ENCODE measurements at places on chromosomes 16 and 17.

DNA sequence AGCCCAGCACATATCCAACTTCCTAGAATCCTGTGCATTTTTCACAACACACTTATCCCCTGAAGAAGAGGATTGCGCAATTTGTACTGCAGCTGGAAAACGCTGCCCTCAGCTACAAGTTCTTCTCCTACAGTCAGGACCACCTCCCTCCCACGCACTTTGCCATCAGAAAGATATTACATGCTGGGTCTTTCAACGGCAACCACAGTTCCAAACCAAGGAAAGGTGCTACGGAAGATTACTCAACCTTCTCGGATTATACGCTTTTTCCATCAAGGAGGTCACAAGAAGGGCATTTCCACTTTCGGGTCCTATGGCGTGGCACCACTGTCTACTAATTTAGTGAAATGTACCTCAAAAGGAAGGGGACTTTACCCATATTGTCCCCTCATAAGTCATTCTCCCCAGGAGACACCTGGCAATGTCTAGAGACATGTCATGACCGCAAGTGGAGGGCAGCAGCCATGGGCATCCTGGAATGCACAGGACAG is 35.2 kb downstream of the USP7 start:
- no peak for DNase-seq

- no peak for DNase-seq
Measured at GRCh38 chr16:79026117-79026516, 574.4 kb downstream of the MAF start.

GRCh38 chr16:30996985-30997724 is 12.1 kb downstream of the HSD3B7 start:
- DNase-seq = peak; percentile 54

DNA sequence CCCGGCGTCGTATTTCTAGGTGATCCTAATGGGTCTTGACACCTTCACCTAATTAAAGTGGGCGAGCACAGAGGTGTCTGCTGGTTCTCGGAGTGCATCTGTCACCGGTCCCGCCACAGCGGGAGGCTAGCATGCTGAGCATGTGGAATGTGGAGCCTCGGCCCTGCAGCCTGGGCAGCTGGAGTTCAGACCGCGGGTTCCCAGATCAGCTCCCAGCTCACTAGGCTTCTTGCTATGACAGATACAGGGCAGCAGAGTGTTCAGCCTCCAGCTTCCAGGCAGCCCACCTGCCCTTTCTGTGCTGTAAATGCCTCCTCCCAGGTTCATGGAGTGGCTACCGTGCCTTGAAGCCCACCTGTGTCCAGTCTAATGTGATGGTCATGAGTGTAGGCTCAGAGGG is 166.7 kb downstream of the CPPED1 start:
- DNase-seq = no peak

- no peak for DNase-seq
Measured at GRCh38 chr17:28227316-28228108, 91.5 kb upstream of the TMEM97 start.

DNA sequence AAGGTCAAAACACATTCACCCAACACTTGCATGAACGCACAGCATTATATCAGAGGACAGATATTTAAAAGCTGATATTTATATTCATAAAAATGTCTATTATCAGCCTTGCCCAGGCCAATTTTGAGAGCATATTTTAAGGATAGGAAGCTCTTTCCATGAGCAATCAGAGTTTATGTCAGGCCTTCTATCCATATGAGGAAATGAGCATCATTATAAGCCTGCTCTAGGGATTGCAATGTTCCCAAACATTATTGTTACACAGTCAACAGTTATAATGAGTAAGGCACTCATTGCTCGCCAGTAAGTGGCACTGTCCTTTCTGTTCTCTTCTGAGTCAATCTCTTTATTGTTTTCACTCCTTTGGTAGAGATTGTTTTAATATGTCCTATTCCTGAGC is 37.7 kb upstream of the DYNLRB2 start:
- DNase-seq = no peak

- DNase-seq = peak; percentile 53
Measured at GRCh38 chr16:30092373-30093010, 768 bp upstream of the TBX6 start.

- DNase-seq = no peak
Measured at GRCh38 chr17:12709063-12709462, 43.4 kb downstream of the MYOCD start.

DNA sequence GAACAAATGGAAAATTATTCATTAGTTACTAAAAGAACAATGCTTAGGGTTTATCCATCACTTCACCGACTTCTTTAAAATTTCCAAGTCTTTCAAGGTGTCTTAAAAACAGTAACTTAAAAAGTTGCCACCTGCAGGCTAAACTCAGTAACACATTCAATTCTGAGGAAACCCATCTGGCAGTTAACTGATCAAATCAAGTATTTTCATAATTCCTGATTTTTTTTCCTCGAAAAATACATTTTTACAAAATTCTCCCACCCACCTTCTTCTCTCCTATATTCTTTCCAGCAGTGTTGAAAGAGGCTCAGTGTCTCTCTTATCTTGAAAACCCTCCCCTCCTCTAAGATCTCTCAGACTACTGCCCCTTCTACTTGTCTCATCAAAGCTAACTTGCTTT is 29.9 kb downstream of the PARN start:
- no peak for DNase-seq

GRCh38 chr17:5396612-5397011 is 22.9 kb downstream of the NUP88 start:
- DNase-seq = no peak

GRCh38 chr16:56075732-56076388 is 115.4 kb upstream of the GNAO1 start:
- DNase-seq = no peak

DNA sequence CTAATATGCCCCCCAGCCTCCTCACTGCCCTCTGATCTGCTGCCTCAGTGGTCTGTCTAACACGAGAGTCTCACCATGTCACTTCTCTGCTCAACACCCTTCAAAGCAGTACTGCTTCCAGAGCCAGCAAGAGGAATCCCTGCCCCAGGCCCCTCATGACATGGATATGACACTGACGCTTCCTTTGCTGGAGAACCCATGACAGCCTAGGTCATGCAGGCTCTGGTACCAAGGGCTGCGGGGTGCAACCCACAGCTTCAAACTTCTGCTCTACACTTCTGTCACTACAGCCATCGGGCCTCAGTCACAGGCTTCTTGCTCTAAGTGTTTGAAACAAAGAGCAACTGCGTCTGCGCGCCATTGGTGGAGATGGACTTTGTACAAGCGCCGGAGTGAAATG is 32.6 kb upstream of the DLX4 start:
- no peak for DNase-seq

- no peak for DNase-seq
Measured at GRCh38 chr16:83623892-83624291, 183.9 kb upstream of the HSBP1 start.

DNA sequence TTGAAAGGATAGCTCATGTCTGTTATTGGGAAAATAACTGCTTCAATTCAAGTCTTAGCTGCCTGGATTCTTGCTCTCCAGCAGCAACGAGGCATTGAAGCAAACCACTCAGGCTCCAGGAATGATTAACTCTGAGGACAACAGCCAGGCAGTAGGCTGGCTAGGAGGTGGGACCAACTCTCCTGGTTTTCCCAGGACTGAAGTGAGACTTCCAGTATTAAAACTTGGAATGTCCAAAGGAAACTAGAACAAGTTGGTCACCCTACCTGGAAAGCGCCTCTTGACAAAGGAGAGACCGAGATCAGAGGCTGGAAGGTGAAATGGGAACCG is 100.7 kb downstream of the SALL1 start:
- DNase-seq = no peak

DNA sequence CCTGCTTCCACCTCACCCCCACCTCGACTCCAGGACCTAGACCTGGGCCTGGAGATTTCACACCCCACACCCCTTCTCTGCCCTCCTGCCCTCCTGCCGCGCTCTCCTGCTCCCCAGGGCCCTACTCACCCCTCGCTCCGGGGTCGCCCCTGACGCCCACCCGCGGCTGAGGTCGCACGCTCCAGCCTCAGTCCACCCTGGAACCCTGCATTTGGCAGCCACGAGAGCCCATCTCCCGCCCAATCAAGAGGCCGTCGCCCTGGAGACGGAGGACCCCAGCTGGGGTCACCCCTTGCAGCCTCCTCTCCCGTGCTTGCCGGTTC is 16.1 kb downstream of the TLE7 start:
- no peak for DNase-seq

DNA sequence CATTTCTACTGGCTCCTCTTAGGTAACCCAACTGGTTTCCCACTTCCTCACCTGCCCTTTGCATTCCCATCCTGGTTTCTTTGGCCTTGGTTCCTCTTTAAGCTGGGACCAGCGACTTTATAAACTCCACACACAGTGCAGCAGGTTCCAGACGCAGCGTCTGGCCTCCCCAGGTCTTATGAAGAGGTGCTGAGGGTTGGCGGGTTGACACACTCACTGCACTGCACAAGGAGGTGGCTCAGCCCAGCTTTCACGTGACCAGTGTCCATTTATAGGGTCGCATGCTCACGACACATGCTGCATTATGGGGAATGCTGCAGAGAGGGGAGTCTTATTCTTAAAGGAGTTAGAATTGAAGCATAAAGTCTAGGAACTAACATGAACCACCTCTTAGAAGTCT is 70.8 kb downstream of the ZFHX3 start:
- no peak for DNase-seq

DNA sequence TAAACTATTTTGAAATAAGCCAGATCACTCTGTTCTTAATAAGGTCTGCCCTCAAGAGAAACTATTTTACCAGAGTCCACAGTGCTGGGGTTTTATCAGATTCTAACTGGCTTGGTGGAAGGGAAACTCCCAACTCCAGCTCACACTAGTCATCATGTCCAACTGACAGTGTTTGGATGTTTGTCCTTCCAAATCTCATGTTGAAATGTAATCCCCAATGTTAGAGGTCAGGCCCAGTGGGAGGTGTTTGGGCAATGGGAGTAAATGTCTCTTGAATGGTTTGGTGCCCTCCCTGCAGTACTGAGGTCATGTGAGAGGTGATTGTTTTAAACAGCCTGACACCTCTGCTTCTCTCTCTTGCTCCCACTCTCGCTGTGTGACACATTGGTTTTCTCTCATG is 1301.0 kb upstream of the CDH8 start:
- no peak for DNase-seq

DNA sequence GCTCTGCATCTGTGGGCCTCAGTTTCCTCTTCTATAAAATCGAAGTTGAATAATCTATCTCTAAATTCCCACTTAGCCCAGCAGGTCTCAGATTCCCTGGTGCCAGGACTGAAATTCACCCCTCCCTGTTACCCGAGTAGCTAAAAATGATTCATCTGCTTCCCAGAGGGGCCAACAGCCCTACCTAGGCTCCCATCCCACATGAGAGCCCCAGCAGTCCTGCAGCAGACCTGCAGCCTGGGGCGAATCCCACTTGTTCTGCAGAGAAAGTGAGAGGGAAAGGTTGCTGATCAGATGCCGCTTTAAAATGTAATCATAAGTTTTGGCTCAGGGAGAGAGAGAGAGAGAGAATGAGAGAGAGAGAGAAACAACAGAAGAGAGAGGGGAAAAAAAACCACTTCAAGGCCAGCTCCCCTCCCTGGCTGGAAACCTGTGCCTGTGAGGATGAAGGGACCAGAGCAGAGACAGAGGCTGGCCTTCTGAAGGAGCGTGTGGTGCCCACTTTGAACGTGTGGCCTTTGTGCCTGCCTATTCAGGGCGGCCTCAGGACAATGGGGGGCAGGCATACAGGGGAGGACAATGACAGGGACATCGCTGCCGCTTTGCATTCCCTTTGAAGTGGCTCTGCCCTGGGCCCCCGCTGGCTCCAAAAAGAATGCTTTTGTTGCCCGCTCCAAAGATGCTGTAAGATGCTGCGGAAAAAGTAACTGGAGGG is 85.2 kb upstream of the NKD1 start:
- no peak for DNase-seq

DNA sequence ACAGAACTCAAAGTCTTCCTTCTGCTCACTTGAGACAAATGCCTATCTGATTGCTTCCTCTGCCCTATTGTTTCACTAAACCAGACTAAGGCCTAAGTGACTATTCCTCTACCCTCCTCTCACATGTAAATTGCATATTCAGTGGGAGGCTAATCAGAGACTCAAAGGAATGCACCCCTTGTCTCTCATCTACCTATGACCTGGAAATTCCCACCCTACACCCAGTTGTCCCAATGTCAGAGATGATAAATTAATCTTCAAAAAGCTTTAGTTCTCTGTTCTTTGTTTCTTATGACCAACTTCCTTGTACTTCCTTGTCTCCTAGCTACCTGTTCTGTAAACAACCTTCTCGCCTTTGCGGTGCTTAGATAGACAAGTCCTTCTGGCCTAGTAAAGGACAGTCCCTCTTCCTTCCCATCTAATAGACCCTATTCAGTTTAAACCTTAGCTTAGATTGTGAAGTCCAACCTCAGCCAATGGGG is 76.0 kb downstream of the EMP2 start:
- DNase-seq = no peak

GRCh38 chr17:77303620-77304019 is 162.9 kb downstream of the SEC14L1 start:
- DNase-seq = no peak

DNA sequence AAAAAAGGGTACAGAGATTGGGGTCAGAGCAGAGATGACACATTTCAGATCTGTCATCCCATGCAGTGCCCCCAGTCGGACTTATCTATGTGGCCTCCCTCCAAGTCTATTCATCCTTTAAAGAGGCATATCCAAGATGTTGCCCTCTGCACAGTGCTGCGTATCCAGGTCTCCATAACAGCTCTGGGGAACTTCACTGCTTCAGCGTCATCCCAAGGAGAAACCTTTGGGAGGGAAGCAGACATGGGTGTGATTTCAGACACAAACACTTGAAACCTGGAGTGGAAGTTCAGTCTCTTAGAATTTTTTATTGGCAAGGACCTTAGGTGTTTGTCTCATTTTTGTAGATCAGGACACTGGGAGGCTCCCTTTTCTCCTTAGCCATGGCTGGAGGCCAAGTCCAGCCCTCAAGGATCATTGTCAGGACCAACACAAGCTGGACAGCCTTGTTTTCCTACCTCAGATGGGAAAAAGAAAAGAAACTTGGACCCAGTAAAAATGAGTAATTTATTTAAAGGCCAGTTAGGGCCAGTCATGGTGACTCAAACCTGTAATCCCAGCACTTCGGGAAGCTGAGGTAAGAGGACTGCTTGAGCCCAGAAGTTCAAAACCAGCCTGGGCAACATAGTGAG is 23.9 kb upstream of the NLK start:
- DNase-seq = no peak

DNA sequence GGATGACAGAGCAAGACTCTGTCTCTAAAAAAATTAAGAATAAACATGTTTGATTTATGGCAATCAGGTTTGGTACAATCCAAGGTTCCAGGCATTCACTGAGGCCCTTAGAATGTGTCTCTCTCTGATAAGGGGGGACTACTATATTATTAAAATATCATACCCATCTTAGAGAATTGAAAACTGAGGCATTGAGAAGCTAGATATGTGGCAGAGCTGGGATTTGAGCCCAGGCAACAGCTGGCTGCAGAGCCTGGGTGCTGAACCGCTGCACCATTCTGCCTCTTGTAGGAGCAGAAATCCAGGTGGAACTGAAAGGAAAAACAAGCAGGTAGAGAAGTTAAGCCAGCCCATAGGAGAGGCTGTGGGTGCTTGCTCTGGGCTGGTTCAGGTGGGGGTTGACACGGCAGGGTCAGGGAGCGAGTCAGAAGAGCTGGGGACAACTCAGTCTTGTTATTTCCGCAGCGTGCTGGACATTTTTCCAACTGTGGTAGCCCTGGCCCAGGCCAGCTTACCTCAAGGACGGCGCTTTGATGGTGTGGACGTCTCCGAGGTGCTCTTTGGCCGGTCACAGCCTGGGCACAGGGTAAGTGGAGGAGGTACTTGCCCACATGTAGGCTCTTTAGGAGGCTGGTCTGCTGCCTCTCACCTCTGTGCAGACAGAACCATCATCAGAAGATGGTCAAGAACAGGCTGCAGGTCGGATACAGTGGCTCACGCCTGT is 62.5 kb downstream of the WIPI1 start:
- DNase-seq = no peak

GRCh38 chr17:27379888-27380533 is 76.2 kb upstream of the KSR1 start:
- DNase-seq = no peak

All from effector memory CD8-positive, alpha-beta T cell (primary cell).